CD8-positive, alpha-beta memory T cell (primary cell): ENCODE measurements at places on chromosomes 6 and 20. TPM values are rescaled to one million over a fixed set of nuclear protein-coding genes. Genes with fewer than 3 reads are reported as not detected.

LCA5 gene
- total RNA-seq = 0.16 TPM

TGM6 gene
- not detected for total RNA-seq

EIF6 gene
- total RNA-seq = 207 TPM

SLC13A3 gene
- total RNA-seq = 0.11 TPM

DNA sequence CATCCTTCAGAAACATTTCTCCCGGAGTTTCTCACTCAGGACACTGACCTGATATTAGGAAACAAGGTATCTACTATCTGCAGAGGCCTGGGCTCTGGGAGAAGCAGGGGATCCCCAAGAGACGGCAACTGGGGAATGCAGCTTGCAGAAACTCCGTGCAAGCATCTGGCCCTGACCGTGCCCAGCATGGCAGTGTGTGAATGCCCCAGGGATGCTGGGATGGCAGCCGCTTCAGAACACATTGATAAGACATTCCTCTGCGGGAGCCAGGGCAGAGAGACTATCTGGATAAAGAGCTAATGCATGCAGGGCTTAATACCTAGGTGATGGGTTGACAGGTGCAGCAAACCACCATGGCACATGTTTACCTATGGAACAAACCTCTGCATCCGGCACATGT lies 55.4 kb downstream of the NFATC2 start:
- DNase-seq = no peak
- peaks cover 18% of the 10 kb centered on the region for H3K4me1 ChIP-seq

DNA sequence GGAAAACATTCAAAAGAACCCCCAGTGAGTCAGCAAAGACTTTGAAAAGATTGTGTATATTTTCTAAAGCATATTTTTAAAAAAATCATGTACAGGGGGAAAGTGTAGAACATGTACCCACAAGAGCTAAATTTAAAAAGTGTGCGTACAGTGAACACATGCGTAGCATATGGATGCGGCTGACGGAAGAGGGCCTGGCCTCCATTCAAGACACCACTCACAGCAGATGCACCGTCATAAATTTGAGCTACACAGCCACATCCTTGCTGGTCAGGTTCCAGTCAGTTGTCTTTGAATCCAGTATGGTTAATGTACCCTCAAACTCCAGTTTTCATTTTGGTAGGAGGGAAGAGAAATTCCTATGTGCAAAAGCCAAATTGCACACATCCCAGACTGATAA lies 54.3 kb upstream of the SPACA1 start:
- H3K4me1 ChIP-seq = no peaks in the 10 kb centered on the region
- no peak overlapping the region for H3K4me3 ChIP-seq
- H3K36me3 ChIP-seq = no peaks in the 10 kb centered on the region
- H3K27me3 ChIP-seq = no peaks in the 10 kb centered on the region

IP6K3 gene
- not detected for total RNA-seq

- no peak overlapping the region for H3K27ac ChIP-seq
- H3K4me3 ChIP-seq = no peak overlapping the region
- no peaks in the 10 kb centered on the region for H3K36me3 ChIP-seq
- no peaks in the 10 kb centered on the region for H3K27me3 ChIP-seq
- peaks cover 47% of the 10 kb centered on the region for H3K4me1 ChIP-seq
Measured at GRCh38 chr6:112037783-112038216, 16.1 kb upstream of the CCN6 start.

GRCh38 chr20:61937963-61938838 lies 127.5 kb downstream of the TAF4 start:
- H3K36me3 ChIP-seq = no peaks in the 10 kb centered on the region
- no peak overlapping the region for H3K27ac ChIP-seq
- H3K4me1 ChIP-seq = no peaks in the 10 kb centered on the region
- no peaks in the 10 kb centered on the region for H3K27me3 ChIP-seq
- H3K4me3 ChIP-seq = no peak overlapping the region

DNA sequence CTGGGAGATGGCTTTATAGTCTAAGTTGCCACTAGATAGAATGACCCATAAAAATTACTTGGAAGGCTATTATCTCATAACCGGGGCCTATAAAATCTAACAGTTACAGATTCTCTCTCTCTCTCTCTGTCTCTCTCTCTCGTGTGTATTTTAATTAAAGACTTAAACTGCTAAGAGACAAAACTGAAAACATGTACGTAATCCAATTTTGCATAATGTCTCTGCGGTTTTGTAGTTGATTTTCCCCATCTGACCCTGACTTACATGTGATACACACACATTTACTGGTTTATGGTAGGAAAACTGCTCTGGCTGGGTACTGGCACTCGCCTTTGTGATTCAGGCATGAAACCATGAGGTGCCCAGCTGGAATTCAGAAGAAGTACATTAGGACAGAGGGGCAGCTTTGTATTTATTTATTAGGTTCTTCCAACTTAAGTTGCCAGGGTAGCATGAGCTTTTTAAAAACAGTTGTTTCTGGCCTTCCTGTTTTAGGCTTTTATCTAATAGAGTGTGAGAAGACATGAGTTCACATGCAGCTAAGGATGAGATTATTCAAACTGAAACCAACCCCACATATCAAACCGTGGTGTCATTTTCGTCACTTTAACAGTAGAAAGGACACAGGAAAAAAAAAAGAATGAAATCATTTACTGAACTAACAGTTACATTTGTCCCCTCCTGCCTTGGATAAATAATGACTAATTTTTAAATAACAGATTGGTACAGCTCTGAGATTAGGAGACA lies 182.5 kb downstream of the GMPR start:
- peak overlapping the region; percentile 24 for H3K4me3 ChIP-seq
- peak; percentile 40 for DNase-seq

PSORS1C2 gene
- not detected for total RNA-seq

DNA sequence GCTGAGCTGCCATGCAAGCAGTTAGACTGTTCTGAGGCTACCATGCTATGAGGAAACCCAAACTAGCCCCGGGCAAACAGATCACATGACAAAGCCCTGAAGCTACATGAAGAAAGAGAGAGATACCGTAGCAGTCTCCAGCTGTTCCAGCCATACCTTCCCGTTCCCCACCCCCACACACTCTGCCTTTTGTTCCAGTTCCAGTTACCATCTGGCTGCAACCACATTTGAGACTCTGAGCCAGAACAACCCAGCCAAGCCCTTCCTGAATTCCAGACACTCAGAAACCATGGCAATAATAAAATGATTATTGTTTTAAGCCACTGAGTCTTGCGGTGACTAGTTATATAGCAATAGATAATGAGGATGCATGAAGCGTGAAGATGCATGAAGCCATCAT lies 28.3 kb downstream of the RIN2 start:
- no peaks in the 10 kb centered on the region for H3K27me3 ChIP-seq
- no peaks in the 10 kb centered on the region for H3K4me1 ChIP-seq
- DNase-seq = no peak
- H3K4me3 ChIP-seq = no peak overlapping the region

SLC17A2 gene
- not detected for total RNA-seq

LHFPL5 gene
- not detected for total RNA-seq

ANKRD66 gene
- total RNA-seq = not detected

RBM39 gene
- 349 TPM for total RNA-seq

- H3K4me1 ChIP-seq = no peaks in the 10 kb centered on the region
- H3K36me3 ChIP-seq = no peaks in the 10 kb centered on the region
- H3K27ac ChIP-seq = no peak overlapping the region
Measured at GRCh38 chr20:43068482-43068881, 121.2 kb downstream of the PTPRT start.

PACSIN1 gene
- 0.70 TPM for total RNA-seq

DNA sequence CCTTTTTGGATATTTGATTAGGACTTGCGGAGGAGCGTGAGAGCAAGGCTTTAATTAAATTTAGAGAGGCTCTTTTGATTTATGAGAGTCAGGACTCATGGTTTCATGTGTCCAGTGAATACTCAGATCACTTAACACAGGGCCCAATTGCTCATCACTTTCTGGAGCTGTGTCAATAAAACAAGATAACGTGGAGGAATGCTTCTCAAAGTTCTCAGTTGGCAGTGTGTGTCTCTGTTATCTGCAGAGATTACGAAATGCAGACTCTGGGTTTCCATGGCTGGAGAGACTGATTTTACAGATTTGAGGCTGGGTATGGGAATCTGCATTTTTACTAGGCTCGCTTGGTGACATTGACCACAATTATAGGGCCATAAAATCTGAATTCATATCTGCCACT lies 335.8 kb upstream of the FLRT3 start:
- H3K27ac ChIP-seq = no peak overlapping the region
- DNase-seq = no peak
- no peaks in the 10 kb centered on the region for H3K4me1 ChIP-seq
- no peaks in the 10 kb centered on the region for H3K27me3 ChIP-seq

DNA sequence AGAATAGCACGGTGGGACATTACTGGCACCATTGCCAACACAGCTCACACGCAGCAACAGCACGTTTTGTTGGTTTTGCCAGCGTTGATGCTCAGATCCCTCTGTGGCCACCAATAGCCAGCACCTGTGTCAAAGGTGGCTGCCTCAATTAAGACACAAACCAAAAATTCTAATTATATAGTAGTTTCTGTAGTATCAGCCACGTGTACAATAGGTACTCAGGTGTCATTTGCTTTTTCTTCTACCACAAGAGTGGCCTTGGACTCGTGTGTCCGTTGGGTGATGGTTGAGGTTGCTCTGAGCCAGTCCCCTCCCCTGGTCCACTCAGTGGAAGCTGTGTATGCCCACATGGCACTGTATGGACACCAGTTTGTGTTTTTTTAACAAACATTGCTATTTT lies 105.1 kb downstream of the CARMIL1 start:
- H3K4me3 ChIP-seq = no peak overlapping the region
- DNase-seq = no peak
- H3K4me1 ChIP-seq = no peaks in the 10 kb centered on the region
- no peaks in the 10 kb centered on the region for H3K27me3 ChIP-seq
- H3K36me3 ChIP-seq = no peaks in the 10 kb centered on the region

- no peaks in the 10 kb centered on the region for H3K27me3 ChIP-seq
- H3K27ac ChIP-seq = no peak overlapping the region
- DNase-seq = no peak
- H3K4me1 ChIP-seq = no peaks in the 10 kb centered on the region
Measured at GRCh38 chr6:114039841-114040240, 68.9 kb upstream of the HDAC2 start.

- no peak overlapping the region for H3K27ac ChIP-seq
- no peak for DNase-seq
- H3K36me3 ChIP-seq = no peaks in the 10 kb centered on the region
- peaks cover 6% of the 10 kb centered on the region for H3K27me3 ChIP-seq
Measured at GRCh38 chr20:43508106-43508505, 609 bp downstream of the L3MBTL1 start.
